ENCODE measurements at places on chromosomes 7 and 10. TPM values are rescaled to one million over a fixed set of nuclear protein-coding genes. Genes with fewer than 3 reads are reported as not detected.

The CPA5 gene
- not detected for total RNA-seq

The SLC29A4 gene
- total RNA-seq: 14.7 TPM

The BEND7 gene
- total RNA-seq: 9.8 TPM

The MKX gene
- total RNA-seq: 1.6 TPM

The KLF14 gene
- not detected for total RNA-seq

- peak; percentile 71 for DNase-seq
Observed at GRCh38 chr10:97332591-97333350, 1.8 kb downstream of the FRAT2 start.

GRCh38 chr10:53356616-53357349, 584.2 kb upstream of the MBL2 start:
- DNase-seq: no peak

DNA sequence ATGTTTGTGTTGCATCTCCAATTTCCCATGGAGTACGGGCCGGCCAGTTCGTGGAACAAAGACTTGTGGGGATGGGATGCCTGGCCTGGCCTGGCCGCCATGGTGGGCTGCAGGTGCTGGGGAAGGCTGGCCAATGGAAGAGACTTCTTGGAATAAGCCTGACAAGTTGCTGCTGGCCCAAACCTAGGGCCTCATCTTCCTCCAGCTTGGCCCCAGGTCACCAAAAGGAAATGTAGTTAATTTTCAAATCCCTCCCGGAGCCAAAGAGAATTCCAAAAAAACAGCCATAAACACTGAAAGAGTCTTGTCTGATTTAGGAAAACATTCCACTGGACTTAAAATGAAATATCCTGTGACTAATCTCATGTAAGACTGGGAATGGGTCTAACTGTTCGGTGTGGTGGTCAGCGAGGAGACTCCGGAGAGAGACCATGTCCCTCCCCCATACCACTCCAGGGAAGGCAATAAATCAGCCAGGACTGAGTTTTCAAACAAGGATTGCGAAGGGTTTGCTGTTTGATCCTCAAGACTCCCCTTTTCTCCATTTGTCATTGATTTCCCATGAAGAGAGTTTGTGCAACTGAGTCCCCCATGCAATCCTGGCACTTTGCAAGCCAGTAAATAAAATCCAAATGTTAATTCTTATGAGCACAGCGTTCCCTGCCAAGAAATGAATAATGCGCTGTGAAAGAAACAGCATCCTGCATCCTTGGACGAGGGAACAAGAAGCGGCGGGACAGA, 128.7 kb upstream of the HABP2 start:
- DNase-seq: no peak

GRCh38 chr10:28935061-28935460, 257.7 kb downstream of the BAMBI start:
- no peak for DNase-seq

DNA sequence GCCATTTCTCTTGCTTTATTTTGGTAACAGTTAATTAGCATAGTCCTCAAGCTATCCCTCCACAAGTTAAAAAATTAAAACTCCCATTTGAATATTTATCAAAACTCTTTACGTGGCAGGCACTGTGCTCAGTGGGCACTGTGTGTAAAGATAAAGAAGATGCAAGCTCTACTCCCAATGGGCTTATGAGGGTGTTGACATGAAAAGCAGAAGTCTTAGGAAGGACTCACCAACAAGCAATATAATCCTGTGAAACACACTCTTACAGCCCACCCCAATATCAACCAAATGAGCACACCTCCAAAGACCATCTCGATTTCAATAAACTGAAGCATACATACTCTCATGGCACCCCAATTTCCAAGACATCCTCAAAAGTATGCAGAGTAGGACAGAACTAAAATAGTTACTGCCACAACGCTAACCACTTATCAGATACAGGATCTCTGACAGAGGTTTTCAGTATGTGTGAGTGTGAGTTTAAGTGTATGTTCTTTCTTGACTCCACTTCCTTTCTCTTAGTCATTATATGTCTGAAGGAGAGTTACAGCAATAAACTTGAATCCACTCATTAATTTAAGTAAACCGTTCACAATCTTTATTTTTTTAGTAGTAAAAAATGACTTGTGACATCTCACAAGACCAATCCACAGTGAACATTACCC, 120.0 kb downstream of the PDE1C start:
- no peak for DNase-seq

- DNase-seq: no peak
Observed at GRCh38 chr7:65938336-65938895, 43.6 kb downstream of the GUSB start.

DNA sequence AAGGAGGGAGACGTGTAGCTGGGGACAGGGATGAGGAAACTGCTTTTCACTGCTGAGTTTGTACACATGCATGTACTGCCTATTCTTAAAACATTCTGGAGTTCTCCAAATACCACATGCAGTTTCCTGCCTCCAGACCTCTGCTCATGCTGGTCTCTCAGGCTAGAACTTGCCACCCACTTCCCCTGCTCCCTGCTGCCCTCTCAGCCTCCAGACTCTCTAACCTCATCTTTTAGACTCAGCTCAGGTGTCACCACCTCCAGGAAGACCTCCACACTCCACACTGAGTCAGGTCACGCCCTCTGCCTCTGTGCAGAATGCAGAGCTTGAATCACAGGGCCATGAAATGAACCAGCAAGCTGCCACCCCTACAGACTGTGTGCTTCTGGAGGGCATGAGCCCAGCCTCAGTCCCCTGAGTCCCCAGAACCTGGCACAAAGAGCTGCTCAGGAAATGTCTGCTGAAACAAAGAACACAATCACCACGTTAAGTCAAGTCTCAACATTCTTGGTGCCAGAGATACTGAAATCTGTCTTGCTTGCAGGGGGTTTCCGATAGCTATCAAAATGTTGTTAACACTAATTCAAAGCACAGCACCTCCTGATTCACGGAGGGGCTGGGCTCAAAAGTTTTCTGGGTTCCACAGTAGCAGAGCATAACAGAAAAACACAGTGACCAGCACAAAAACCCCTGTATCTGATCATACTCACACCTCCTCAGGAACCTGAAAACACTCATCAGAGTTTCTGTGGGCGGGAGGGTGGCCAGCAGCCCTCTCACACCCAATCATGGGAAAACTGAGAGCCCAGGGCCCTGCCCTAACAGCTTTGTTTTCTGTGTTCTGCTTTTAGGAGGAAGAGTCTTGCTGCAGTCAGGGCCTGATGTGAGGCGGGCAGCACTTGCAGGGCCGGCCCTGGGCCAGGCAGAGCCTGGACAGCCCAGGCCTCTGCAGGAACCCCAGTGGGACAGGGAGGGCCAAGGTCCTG, 21.1 kb downstream of the FAM53B start:
- no peak for DNase-seq

DNA sequence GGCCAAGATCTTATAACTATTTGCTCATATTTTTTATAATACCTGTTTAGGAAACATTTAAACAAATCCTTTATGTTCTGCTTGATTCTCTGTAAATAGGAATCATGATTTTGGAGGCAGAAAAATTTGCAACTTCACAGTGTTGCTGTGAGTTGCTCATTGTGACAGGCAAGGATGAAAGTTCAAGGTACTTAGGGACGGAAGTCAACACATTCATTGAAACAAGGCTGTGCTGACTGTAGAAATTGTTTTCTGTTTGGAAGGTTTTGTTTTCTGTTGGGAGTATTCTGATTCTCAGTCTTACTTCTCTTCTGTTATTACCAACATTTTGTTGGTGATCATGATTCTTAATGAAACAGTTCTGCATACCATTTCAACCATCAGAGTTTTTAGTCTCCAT, 54.9 kb downstream of the FANK1 start:
- DNase-seq: no peak

DNA sequence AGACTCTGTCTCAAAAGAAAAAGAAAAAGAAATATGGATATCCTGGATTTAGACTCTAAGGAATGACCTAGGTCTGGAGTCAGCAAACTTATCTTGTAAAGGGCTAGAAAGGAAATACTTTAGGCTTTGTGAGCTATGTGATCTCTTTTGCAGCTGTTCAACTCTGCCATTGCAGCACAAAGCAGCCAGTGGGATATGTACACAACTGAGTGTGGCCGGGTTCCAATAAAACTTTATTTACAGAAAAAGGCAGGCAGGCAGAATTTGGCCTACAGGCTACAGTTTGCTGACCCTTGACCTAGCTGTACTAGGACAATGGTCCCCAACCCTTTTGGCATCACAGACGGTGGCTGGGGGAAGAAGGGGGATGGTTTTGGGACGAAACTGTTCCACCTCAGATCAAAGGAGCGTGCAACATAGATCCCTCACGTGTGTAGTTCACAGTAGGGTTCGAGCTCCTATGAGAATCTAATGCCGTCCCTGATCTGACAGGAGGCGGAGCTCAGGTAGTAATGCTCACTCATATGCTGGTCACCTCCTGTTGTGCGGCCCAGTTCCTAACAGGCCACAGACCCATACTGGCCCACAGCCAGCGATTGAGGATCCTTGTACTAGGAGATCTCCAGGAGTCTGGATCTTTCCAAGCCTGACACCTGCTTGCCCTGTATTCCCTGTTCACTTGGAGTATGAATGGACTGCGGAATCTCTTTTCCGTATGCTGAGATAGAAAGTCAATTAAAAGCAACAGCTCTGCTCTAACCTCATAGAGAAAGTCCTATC, 63.0 kb downstream of the CUL1 start:
- no peak for DNase-seq

GRCh38 chr10:106450966-106451365, 713.5 kb downstream of the SORCS1 start:
- no peak for DNase-seq

DNA sequence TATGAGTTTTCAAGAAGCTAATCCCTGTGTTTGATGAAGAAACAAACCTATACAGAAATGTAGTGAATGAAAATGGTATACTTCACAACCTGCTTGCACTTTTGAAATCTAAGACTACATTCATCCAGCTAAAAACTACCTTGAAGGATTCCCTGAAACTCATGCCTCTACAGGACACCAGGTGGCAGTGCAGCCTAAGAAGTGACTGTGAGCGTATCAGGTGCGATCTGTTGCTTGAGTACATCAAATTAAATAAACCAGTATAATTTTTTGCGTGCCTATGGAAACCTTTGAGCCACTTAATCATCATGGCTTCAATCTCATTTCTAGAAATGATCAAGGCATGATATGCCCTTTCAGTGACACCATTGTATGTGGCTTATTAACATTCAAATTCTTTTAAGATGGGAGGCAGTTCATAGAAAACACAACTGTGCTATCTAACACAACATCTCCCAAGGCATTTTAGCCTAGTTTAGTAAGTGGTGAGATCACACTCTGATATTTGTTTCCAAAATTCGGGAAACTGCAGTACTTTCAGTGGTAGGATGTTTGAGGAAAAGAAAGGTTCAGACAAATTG, 57.4 kb downstream of the PPP1R17 start:
- DNase-seq: peak; percentile 13

- DNase-seq: no peak
Observed at GRCh38 chr7:19397911-19398310, 252.7 kb upstream of the FERD3L start.

- peak; percentile 40 for DNase-seq
Observed at GRCh38 chr10:67520924-67521520, 175.0 kb downstream of the CTNNA3 start.

DNA sequence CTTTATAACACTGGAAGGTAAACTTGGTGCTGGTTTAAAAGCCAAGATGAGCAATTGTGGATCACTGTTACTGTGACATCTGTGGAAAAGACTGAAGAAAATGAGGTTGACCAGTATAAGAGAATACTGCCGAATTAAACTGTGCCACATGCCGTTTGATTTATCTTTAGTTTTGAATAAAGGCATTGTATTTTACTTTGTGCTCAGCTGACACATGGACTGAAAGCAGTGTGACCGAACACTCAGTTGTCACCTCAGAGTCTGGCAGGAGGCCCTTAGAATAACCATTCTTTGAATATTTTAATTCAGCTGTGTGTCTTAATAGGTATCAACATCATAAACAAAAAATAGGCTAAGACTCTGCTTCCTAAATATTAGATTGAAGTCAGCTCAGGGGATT, 133.7 kb upstream of the GJD4 start:
- DNase-seq: no peak

GRCh38 chr7:17239683-17240521, 58.5 kb upstream of the AHR start:
- no peak for DNase-seq

DNA sequence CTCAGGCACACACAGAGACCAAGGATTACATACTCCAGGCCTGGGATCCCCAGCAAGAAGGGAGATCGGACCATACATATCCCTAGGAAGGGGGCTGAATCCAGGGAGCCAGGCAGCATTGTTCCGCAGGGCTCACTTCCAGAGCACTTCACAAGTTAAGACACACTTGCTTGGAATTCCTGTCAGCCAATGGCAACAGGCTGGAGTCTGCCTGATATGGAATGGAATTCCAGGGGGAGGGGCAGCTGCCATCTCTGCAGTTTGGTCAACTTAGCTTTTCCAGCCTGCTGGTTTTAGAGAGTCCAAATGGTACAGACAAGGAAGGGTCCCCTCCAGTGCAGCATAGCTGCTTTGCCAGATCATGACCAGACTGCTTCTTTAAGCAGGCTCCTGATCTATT, 290.0 kb upstream of the GLI3 start:
- DNase-seq: no peak

DNA sequence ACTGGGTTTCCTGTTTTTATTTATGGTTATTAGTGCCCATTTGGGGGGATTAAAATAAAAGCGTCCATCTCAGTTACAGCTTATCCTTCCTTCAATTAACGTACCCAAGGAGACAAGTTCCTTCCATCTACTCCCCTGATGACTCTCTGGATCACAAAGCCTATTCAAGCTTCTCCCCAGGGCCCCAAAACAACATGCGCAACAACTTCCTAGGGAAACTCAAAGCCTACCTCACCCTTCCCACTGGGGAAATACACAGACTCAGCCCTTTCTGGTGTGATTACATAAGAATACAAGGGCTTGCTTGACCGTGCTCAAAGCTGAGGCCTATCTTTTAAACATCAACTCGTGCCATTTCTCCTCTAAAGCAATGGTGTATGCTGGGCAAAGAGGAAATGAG, 112.4 kb downstream of the CDK6 start:
- no peak for DNase-seq

DNA sequence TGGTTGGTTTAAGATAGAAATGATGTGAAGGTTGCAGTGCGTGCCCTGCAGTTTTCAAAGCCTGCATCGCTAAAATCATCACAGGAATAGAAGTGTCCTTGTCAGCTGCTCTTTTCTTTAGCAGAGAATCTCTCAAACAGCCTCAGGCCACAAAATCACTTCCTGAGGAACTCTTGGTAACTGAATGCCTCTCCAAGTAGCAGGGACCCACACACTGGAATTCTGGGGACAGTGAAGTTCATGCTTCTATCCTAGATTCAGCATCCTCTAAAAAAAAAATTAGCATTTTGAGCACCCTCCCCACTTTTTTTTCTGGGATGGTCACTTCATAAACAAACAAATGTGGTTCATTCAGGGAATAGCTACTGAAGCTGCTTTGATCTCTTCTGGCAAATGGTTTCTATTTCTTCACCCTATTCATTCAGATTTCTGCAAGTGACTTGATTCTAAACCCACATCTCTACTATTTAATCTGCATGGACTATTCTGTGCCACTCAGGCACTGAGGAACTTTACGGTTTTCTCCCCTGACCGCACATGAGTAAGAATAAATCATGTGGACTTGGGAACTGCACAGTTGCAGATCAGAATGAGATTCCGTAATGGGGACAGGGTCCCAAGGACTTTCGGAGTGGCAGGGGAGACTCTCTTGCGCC, 306.9 kb downstream of the FRMD4A start:
- no peak for DNase-seq

GRCh38 chr7:73871163-73872011, 10.4 kb downstream of the TMEM270 start:
- DNase-seq: no peak

All from frontal cortex (tissue), 4 donors.